ENCODE measurements at places on chromosomes 13 and 19.

DNA sequence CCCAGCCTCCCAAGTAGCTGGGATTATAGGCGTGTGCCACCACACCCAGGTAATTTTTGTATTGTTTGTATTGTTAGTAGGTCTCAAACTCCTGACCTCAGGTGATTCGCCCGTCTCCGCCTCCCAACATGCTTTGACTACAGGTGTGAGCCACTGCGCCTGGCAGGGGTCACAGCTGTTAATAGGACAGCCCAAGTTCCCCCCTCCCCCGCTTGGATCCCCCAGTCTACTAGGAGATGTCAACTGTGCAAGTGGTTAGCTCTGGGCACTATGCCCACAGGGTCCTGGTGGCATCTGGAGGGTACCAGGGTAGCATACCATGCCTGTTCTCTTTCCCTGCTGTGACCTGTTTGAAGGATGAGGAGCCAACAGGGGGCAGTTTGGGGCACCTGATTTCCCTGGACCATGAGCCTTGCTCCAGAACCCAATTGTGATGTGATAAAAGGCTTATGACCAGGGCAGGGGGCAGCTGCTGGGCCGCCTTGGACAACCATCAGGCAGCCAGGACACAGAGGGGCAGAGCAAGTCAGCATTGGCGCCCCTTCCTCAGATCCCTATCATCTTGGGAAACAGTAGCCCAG, at the start of gene TSPAN16:
Gene TSPAN16, plus strand, starts transcription at position 496 of the 581 bp plus-strand sequence. CDS start 138 bp downstream, outside the sequence.
- no peak for DNase-seq

DNA sequence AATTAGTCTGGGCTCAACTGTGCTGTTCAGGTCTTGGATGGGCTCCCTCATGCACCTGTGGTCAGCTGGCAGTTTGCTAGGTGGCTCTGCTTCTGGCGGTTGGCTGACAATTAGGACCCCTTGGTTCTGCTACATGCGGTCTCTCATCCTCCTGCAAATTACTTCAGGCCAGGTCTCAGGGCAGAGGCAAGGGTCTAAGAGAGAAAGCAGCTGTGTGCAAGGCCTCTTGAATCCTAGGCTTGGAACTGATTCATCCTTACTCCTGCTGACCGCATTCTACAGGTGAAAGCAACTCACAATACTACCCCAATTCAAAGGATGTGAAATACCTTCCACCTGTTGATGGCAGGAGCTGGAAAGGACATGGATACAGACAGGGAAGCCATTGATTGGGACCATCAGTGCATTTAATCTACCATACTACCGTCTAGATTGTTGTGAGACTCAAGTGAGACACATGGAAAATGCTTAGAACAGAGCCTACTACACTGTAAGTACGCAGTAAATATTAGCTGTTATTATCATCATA, 19.1 kb downstream of the CBY2 start:
- DNase-seq = no peak

- no peak for DNase-seq
Observed at GRCh38 chr13:109749365-109749764, 37.0 kb downstream of the IRS2 start.

DNA sequence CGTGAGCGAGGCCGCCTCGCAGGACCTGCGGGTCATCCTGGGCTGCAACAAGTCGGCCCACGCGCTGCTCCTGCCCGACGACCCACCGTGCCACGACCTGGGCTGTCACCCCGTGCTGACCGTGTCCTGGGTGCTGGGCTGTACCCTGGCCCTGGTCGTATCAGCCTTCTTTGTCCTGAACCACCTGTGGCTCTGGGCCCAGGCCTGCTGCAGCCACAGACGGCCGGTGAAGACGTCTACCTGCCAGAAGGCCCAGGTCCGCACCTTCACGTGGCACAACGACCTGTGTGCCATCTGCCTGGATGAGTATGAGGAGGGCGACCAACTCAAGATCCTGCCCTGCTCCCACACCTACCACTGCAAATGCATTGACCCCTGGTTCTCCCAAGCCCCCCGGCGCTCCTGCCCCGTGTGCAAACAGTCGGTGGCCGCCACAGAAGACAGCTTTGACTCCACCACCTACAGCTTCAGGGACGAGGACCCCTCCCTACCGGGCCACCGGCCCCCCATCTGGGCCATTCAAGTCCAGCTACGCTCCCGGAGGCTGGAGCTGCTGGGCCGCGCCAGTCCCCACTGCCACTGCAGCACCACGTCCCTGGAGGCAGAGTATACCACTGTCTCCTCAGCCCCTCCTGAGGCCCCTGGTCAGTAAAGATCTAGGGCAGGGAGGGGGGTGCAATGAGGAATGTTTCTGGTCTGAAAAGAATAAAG, 1.1 kb downstream of the ZNRF4 start:
- no peak for DNase-seq

GRCh38 chr19:46076951-46077814, 36.4 kb upstream of the IGFL4 start:
- DNase-seq = peak; percentile 67

DNA sequence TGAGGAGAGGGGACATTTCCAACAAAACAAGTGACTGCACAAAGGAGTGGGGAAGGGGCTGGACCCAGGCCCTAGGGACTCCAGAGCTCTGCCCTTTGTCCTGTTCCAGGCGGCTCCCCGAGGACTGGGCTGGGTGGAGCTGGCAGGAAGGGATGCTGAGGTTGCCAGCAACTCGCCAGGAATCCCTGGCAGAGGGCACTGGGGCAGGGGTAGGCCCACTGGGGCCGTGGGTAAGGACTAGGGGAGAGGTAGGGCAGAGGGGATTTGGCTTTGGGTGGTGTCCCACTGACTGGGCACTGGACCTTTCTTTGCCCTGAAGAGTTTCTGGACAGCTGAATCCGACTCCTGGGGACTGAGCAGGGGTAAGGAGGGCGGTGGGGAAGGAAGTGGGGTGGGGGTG, 7.9 kb downstream of the LIPE start:
- no peak for DNase-seq

DNA sequence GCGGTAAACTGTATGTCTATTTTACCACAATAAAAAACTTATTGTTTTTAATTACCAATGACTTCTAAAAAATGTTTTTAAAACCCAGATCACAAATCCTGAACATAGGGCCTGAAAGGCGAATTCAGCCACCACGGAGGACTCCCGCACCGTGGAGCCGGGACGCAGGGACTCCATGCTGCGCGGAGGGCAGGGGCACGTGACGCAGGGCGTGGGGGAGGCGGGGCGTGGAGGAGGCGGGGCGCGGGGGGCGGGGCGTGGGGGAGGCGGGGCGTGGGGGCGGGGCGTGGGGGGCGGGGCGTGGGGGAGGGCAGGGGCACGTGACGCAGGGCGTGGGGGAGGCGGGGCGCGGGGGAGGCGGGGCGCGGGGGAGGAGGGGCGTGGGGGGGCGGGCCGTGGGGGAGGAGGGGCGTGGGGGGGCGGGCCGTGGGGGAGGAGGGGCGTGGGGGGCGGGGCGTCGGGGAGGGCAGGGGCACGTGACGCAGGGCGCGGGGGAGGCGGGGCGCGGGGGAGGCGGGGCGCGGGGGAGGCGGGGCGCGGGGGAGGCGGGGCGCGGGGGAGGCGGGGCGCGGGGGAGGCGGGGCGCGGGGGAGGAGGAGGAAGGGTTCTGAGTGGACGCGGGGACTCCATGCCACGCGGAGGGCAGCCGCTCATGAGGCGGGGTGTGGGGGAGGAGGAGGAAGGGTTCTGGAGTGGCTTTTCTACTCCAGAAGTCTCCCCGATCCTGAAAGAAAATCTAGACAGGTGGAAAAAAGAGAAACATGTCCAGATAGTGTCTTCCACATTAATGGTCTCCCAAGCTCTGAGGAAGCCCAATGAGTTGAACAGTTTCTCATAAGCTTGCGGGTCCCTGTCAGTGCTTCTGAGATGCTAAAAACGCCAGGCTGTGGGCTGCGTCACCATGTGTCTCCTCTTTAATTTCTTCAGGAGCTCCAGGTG, 4.4 kb upstream of the PROZ start:
- DNase-seq = peak; percentile 39

DNA sequence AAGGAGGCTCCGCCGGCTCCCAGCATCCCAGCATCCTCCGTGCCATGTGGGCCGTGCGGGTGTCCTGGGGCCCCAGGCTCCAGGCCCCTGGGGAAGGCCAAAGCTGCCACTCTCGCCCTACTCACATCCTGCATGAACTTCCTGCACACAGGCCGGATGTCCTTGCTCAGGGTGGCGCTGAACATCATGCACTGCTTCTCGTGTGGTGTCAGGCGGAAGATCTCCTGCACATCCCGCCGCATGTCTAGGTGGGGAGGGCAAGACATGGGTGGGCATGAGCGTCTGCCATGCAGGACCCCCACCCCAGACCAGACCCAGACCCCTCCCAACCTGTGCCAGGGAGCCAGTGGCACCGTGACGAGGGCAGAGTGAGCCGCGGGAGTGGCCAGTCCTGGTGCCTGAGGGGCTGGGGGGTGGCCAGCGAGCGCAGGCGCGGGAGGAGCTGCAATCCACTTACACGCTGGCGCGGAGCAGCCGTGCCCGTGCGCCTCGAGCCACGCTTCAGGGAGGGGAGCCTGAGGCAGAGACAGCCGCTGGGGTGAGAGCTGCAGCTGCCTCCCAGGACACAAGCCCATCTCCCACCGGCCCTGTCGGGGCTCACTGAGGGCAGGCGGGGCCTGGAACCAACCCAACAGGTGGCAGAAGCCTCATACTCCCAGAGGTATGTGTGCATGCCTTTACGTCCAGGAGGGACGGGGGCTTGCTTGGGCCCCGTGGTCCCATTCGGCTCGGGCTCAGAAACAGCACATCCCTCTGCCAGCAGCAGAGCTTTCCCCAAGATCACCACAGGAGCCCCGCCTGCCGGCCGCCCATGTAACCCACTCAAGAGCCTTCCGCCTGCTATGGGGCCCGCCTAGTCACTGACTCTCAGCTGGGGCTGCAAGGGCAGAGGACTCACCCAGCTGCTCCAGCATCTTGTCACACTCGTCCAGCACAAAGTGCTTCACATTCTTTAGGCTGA, 8.8 kb downstream of the DDX39A start:
- DNase-seq = no peak

DNA sequence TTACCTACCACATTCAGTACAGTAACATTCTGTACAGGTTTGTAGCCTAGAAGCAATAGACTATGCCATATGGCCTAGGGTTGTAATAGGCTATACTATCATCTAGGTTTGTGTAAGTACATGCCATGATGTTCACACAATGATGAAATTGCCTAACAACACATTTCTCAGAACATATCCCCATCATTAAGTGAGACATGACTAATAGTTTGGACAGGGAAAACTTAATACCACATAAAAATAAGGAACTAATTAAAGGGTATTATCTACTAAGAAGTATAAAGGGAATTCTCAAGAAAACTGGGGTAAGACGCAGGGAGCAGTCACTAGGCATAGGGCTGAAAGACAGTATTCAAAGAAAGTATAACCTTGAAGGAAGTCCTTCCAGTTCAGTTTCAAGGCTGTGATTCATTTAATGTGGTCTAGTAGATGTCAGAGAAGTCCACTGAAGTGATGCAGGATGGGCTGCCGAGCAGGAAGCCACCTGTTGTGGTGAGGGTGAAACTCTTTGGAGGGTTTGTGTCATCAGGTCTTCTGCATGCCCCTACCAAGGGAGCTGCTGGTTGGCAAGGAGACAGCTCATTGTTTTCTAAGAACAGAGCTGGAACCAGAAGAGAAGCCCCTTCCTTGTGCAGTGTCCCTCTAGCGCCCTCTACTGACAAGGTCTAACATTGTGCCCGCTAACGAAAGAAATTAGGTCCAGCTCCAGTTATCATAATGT, 122.9 kb downstream of the OLFM4 start:
- peak; percentile 51 for DNase-seq

DNA sequence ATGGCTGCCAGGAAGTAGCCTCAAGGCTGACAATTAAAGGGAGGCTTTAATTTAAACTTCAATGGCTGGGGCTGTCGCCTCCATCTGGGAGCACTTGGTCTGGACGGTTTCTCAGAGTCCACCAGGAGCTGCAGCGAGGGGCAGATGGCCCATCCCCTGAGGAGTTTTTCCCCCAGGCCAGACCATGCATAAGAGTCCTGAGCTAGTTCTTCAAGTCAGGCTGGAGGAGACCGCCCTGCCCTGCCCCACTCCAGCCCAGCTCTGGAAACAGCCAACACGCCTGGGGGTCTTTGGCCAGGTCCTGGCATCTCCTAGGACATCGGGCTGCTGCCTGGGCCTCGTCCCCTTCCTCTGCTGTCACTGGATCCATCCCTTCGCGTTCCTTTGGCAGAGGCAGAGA, 5.3 kb upstream of the ACTN4 start:
- no peak for DNase-seq

GRCh38 chr13:41458761-41459431, 1.5 kb downstream of the RGCC start:
- peak; percentile 6 for DNase-seq

DNA sequence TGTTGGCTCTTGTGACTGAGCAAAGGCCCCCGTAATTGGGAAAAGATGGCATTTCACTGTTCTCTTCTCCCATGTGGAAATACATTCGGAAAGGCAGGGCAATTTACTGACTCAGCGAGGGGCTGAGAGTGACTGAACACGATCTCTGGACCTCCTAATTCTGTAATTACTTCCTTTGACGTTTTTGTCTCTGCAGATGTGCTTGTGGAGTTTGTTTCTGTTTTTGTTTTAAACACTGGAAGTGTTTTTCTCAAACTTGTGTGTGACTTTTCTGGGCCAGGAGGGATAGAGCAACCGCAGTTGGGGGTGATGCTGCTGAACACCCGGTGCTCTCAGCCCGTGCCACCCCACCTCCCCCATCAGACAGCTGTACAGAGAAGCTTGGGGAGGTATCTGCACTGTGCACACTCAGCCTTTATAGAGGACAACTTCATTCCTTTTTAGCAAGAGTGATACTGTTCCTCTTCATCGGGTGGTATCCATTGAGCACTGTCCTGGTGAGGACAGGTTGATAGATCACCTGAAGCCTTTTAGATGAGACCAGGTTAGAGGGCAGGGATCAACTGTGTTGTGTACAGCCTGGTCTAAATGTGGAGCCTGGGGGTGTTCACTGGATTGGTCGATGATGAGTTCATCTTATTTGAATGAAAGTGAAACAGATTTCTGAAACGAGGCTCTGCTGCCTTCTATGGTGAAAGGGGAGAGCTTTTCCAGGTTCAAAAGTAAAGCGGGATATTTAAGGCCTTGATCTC, 117.4 kb downstream of the ESD start:
- peak; percentile 72 for DNase-seq

DNA sequence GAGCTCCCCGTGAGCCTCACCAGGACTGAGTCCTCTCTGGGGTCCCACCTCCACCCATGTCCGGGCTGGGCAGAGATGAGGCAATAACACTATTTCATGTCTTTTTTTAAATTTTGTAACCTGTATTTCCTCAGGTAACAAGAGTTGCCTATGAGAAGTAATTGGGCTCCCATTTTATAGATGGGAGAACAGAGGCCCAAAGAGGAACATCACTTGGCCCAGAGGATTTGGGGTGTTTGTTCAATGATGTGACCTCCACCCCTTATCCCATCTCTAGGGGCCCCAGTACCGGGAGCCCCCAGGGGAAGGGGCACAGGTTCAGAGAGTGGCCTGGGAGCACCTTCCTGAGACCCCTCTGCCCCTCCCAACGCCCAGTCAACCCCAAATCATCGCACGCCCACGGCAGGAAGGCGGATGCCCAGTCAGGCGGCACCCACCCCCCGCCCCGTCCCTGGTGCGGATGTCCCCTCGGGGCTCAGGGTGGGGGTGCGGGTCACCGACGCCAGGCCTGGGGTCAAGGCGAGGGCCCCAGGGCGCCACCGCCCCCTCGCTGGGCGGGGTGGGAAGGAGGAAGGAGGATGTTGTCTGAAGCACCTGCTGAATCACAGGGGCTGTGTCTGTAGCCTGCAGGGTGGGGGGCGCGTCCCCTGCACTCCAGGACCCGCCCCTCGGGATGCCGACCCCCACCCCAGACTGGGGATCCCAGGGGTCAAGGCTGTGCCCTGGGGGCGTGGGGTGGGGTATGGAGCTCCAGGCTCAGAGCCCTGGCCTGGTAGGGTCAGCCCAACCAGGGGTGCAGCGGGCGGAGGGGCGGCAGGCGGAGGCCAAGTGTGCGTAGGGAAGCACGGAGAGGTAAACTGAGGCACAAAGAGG, 9.0 kb upstream of the CIRBP start:
- DNase-seq = no peak
